ENCODE measurements at places on chromosomes 2 and 18. TPM values are rescaled to one million over a fixed set of nuclear protein-coding genes. Genes with fewer than 3 reads are reported as not detected.
A peak's percentile ranks its signal among the peaks of the same experiment; 100 is the strongest.

Gene ZNF385B
- 2.8 TPM for total RNA-seq

Gene SLC39A10
- 27.7 TPM for total RNA-seq

Gene SGPP2
- total RNA-seq: 0.57 TPM

Gene VRK2
- 32.7 TPM for total RNA-seq

Gene QPCT
- 3.0 TPM for total RNA-seq

Gene FEV
- total RNA-seq: not detected

Gene BOLL
- total RNA-seq: not detected

Gene MALL
- 32.4 TPM for total RNA-seq

Gene CNGA3
- not detected for total RNA-seq

- peak; percentile 8 for DNase-seq
Observed at GRCh38 chr18:70981400-70982140, 692.7 kb downstream of the SOCS6 start.

GRCh38 chr2:157933160-157933920 is 57.2 kb upstream of the ACVR1 start:
- no peak for DNase-seq

- no peak for DNase-seq
Observed at GRCh38 chr2:128157644-128158043, 66.6 kb downstream of the UGGT1 start.

DNA sequence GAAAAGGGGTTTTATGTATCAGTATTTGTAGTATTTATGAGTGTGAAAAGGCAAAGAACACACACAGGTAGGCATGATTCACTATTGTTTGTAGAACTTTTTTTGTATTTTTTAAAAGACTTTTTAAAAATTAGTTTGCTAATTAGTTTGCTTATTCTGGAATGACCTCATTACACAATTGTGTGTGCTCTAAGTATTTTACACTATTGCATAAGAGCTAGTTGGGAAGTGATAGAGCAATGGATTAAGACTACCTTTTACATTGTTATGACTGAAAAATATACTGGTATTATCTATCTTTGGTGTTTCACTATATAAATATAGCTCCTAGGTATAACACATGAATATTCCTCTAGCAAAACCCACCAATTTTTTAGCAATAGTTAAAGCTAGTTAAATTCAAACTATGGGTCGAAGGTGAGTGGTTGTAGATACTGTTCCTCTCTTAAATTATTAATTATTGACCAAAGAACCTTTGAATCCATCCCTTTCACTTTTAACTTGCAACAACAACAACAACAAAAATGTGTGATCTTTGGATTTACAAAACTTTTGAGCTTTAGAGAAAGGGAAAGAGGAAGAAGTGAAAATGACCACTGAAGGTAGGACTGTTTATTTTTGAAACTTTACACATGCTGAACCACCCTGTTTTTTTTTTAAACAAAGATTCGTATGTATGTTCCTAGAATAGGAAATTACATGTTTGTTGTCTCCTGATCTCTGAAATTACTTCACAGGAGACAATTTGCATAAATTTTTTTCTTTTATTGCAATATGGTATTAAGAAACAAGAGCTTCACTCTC is 18.7 kb downstream of the ITPRID2 start:
- DNase-seq: no peak

DNA sequence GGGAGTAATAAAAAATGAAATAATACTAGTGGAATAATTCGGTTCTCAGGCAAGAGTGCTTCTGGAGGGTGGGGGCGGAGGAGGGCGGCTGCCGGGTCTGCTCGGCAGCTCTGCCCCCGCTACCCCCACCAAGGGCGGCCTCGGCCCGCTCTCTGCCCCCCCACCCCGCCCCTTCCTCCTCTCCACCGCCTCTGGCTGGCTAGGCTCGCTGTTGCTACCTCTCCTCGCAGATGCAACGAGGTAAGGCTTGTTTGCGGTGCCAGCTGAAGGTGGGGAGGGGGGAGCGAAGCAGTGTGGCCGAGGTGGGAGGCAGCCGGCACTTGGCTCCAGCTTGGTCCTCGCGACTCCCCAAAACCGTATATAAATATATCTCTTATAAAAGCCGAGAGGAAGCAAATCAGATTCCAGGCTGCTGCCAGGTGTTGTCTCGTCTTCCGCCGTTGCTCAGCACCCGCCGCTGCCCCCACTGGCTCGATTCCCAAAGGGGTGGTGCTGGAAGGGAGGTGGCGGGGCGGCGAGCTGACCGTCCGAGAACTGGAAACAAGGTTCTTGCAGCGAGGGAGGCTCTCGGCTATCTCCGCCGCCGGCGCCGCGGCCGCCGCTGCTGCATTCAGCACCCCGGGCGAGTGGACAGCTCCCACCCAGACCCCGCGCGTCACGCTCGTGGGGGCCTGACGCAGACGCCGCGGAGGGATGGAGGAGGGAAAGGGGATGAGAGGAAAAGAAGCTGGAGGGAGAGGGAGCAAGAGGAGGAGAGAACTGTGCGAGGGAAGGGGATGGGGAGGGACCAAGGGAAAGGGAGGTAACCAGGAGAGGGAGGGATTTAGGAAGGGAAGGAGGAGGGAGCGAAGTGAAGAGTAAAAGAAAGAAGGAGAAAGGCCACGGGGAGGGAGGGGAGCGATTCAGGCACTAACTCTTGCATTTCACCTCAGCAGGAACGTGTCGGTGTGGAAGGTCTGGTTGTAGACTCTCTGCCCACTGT is at the start of gene MARCHF4:
Gene MARCHF4, minus strand, starts transcription at position 763 of the 982 bp plus-strand sequence. CDS start 2,223 bp downstream, outside the sequence.
- peak; percentile 64 for DNase-seq

GRCh38 chr2:226622484-226622883 is 177.1 kb downstream of the IRS1 start:
- DNase-seq: no peak

DNA sequence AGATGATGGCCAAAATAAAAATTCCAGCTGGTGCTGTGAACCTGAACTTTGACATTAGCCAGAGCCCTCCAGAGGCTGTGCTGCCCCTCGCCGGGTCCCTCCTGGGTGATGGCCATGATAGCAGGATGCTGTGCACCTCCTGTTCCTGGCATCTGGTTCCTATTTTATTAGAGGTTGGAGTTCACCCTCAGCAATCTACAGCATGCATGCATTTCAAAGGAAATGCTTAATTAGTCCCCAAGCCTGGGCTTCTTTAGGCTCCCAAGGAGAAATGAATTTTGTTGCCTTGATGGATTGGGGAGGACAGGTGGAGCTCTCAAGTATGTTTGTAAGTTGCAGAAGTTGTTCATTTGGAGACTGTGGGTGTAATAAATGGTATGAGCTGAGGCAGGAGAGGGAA is 166.9 kb downstream of the GLI2 start:
- no peak for DNase-seq

DNA sequence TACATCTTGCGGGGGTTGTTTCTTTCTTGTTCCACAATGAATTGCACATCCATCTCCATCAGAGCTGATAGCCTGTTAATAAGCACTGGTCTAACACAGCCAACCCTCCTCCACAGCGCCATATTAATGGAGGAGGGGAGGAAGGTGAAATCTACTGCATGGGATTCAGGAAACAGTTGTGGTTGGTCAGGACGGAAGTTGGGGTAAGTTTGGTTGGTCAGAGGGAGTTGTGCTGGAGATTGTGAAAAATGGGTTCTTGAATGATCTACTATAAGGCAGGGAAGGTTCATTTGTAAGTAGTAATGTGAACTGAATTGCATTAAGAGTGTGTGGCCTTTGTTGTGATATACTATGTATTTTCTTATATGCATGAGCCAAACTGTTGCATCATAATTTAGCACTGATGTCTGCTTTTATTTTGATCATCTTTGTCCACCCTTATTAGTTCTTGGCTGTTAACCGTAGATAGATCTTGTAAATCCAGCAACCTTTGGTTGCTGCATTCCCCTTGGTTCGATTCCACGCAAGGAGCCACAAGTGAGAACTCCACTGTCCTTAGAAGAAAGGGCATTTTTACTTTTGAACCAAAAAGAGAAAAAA is 150.6 kb upstream of the MAPRE2 start:
- no peak for DNase-seq

- DNase-seq: no peak
Observed at GRCh38 chr18:21345840-21346239, 103.8 kb downstream of the GREB1L start.
